ENCODE measurements at places on chromosomes 1 and 21. TPM values are rescaled to one million over a fixed set of nuclear protein-coding genes. Genes with fewer than 3 reads are reported as not detected.

GRCh38 chr1:24477309-24477708 is 25.3 kb upstream of the RCAN3 start:
- DNase-seq, result no peak

- DNase-seq, result no peak
Observed at GRCh38 chr1:108050911-108051629, 86.1 kb upstream of the VAV3 start.

DNA sequence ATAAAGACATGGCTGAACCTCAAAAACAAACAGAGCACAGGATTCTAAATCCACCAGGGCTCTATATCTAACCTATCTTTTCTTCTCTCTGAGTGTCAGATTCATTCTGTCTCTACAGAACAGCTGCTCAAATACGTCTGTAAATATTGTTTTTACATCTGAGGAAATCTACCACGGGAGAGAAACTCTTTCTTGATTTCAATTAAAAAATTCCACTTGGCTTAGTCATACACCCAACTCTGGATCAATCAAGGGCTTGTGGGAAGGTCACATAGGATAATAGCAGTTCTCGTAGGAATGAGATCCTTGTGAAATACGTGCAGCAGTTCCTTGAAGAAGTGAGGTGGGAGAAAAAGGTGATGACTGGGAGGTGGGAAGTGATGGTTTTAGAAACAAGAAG is 1355.7 kb upstream of the ADGRL2 start:
- no peak for DNase-seq

- DNase-seq, result no peak
Observed at GRCh38 chr1:75522389-75522788, 88.5 kb downstream of the SLC44A5 start.

DNA sequence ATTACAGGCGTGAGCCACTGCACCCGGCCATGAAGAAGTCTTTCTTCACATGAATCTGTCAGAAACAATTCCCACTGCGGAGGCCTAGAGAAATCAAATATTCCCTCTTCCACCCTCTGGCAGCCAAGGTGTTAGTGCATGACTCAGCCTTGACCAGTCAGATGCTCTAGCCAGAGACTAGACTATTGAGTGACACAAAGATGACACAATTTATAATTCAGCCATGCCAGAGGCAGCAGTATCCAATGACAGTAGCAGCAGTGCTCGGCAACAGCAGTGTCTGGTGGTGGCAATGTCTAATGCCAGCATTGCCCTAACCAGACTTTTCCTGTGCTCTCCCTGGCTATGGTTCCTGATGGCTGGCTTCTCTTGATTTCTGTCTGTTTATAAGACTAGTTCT is 8.7 kb downstream of the CTXND2 start:
- DNase-seq, result peak; percentile 82

- DNase-seq, result no peak
Observed at GRCh38 chr1:198481661-198482060, 58.8 kb downstream of the ATP6V1G3 start.

DNA sequence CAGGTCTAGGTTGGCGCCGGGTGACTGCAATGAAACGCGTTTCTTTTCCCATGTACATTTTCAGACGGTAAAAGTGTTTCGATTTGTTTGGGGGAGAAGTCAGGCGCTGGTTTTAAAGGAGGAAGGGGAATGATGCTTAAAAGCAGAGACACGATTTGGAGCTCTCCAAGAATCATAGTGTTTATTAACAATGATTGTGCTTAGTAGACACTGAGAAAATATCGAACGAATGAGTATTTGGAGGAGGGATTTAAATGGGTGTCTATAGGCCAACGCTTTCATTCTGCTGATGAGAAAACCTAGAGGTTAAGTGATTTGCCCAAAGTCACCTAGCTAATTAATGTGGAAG is 36.9 kb upstream of the JAK1 start:
- DNase-seq, result no peak

- no peak for DNase-seq
Observed at GRCh38 chr1:99776120-99776519, 9.7 kb upstream of the FRRS1 start.

GRCh38 chr21:25885880-25886279 is 151.1 kb downstream of the GABPA start:
- DNase-seq, result no peak

DNA sequence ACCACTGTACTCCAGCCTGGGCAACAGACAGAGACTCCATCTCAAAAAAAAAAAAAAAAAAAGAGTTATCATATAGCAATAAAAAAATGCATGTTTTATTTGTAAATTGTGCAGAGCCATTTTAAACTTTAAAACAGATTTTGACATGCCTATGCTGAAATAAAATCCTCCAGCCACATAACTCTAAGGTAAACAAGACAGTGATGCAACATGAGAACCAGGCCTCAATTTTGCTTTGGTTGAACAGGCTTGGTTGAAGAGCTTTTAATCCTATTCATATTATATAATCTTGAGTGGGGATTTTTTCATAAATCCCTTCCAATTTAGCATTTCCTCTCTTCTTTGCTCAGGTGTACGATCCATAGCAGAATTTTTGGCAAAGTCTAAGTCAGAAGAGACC is 26.1 kb downstream of the ARMH1 start:
- DNase-seq, result no peak

GRCh38 chr1:151501474-151501873 is 9.7 kb upstream of the CGN start:
- DNase-seq, result no peak

- no peak for DNase-seq
Observed at GRCh38 chr1:30870035-30870434, 38.5 kb downstream of the SDC3 start.

GRCh38 chr1:71717186-71717585 is 565.2 kb downstream of the NEGR1 start:
- DNase-seq, result no peak

- DNase-seq, result no peak
Observed at GRCh38 chr1:20152599-20152930, 13.4 kb downstream of the PLA2G2F start.

DNA sequence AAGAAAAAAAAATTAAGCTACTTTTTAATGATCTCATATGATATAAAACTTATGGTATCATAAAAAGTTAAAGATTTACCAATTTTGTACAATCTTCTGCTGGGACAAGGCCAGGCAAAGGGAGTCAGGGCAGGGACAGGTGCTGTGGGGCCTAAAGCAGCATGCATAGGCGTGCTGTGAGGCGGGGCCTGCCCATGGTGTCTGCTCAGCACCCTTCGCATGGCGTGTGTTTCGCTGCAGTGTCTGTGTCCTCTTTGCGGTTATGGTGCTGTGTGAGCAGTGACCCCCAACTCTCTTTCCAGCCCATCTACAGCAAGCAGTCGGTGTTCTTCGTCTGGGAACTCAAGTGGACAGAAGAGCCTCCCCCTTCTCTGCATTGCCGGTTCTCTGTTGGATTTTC is 13.4 kb upstream of the PWP2 start:
- no peak for DNase-seq

GRCh38 chr1:18257778-18258177 is 150.2 kb downstream of the IGSF21 start:
- DNase-seq, result no peak

DNA sequence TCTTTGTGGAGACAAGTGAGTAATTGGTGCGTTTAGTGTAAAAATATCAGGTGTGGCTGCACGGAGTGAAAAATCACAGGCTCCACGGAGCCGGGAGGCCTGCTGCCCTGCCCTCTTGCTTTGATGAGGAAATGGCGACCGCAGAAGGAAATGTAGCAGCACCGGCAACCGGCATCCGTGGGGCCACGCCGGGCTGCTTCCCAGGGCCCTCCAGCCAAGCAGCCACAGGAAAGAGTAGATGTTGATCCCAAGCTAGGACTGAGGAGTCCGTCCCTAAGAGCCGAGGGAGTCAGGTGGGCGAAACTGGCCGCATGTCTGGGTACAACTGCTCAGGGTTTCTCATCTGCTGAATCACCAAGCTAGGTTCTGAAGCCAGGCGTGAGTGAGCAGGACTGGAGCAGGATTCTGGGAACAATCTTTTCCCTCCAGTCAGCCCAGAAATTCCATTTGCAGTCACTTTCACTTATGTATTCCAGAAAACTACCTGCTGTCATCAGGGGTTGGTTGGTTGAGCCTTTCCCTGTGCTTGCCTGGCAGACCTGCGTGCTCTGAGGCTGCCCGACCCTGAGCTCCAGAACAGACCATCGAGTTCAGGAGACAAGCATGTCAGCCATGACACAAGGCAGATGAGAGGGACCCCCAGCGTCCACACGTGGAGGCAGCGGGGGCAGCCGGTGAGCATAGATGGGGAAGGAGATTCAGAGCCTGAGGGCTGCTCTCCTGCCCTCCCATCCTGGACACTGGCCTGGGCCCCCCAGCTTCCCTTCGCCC is 5.8 kb upstream of the ITGB2 start:
- peak; percentile 50 for DNase-seq

- DNase-seq, result no peak
Observed at GRCh38 chr1:83055391-83056170, 943.4 kb downstream of the TTLL7 start.

DNA sequence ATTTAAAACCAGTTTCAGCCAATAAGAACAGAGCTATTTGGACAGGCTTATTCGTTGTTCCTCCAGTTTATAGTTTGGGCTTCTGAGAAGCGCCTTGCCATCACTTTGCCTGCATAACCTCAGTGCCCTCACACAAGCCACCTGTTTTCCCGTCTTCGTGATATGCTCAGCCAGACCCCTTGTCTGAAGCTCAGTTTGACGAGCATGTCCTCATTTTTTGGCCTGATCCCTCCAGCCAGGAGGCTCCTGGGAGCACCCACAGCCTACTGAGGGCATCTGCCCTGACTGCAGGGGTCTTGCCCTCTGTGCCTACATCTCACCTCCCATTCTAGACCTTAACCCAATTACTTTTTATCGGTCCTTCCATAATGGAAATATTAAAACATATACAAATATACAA is 95.3 kb downstream of the ADARB1 start:
- no peak for DNase-seq

GRCh38 chr1:51491166-51491981 is 27.7 kb downstream of the EPS15 start:
- DNase-seq, result no peak

GRCh38 chr1:67336157-67336556 is 28.5 kb downstream of the IL12RB2 start:
- DNase-seq, result no peak

GRCh38 chr1:150182247-150182646 is 32.5 kb downstream of the PLEKHO1 start:
- no peak for DNase-seq

- no peak for DNase-seq
Observed at GRCh38 chr1:201069636-201070035, 42.6 kb downstream of the CACNA1S start.

- no peak for DNase-seq
Observed at GRCh38 chr1:38727684-38728584, 131.6 kb downstream of the RRAGC start.

DNA sequence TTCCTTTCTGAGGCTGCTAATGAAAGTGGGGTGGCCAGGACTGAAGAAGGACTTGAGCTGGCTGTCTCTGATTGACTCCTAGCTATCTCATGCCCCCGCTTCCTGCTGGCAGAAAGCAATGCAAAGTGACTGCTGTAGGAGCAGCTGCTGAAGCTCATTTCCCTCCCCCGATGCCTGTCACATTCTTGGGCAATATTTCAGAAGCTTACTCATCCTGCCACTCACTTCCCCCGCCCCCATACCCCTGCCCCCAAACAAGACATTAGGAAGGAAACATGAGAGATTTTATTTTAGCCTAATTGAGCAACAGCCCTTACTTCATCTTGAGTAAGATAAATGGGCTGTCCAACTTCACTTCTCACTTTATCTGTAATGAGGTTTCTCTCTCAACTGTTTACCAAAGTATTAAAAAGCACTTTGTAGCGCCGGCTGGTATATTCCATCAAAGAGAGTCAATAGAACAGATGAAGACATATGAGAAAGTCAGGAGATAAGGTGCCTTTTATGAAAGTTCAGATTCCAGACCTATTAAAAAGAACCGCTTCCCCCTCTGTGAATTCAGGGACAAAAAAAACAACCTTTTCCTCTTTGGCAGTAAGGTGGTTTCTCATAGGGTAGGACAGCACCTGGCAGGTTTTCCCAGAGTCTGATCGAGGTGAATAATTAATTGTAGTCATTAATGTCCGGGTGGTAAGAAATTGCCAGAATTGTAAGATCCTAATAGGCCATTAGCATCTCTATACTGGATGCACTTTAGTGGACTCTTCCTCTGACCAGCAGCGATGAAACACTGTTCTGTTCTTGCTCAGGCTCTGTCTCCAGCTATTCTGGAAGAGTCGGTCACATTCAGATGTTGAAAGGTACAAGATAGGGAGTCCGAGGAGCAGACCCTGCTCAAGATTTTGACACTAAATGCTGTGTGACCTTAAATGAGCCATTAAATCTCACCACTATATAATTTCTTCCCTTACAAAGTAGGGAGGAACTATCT is 70.2 kb downstream of the SH3GLB1 start:
- DNase-seq, result peak; percentile 88

- DNase-seq, result peak; percentile 59
Observed at GRCh38 chr1:116457946-116458604, 85.0 kb downstream of the ATP1A1 start.

- no peak for DNase-seq
Observed at GRCh38 chr1:202320081-202320405, 21.7 kb downstream of the UBE2T start.

- no peak for DNase-seq
Observed at GRCh38 chr1:160761046-160761445, 22.0 kb downstream of the SLAMF7 start.

GRCh38 chr1:200231787-200232231 is 178.0 kb downstream of the ZNF281 start:
- no peak for DNase-seq

Gene DISP1
- polyA plus RNA-seq, result 2.3 TPM

Gene LCE2B
- not detected for polyA plus RNA-seq

Gene HOOK1
- polyA plus RNA-seq, result 0.06 TPM

Gene AADACL3
- polyA plus RNA-seq, result not detected

Gene SPOCD1
- 0.08 TPM for polyA plus RNA-seq

Gene FAM167B
- 3.7 TPM for polyA plus RNA-seq

Gene GNG4
- 0.04 TPM for polyA plus RNA-seq

Gene OXCT2
- 0.16 TPM for polyA plus RNA-seq

Gene MRPL39
- 49.5 TPM for polyA plus RNA-seq

Gene OTUD7B
- polyA plus RNA-seq, result 29.6 TPM

Gene RGS18
- polyA plus RNA-seq, result 0.11 TPM

Gene FCGR1A
- polyA plus RNA-seq, result 1.6 TPM

Gene RCOR3
- 95.1 TPM for polyA plus RNA-seq

Gene PARK7
- 430 TPM for polyA plus RNA-seq

Gene ANKRD65
- 1.1 TPM for polyA plus RNA-seq

Gene TNFSF4
- polyA plus RNA-seq, result 0.09 TPM

Gene C1QA
- 29.9 TPM for polyA plus RNA-seq

Gene NMNAT1
- polyA plus RNA-seq, result 16.9 TPM

Gene FRRS1
- 3.1 TPM for polyA plus RNA-seq

Gene DISP3
- 0.03 TPM for polyA plus RNA-seq

Gene SYCP1
- not detected for polyA plus RNA-seq

Gene SMCP
- not detected for polyA plus RNA-seq

Data from psoas muscle (tissue), 8 donors.